ENCODE measurements at places on chromosomes 12 and 14. TPM values are rescaled to one million over a fixed set of nuclear protein-coding genes. Genes with fewer than 3 reads are reported as not detected.

The TSPAN9 gene
- total RNA-seq = 1.3 TPM

- DNase-seq = no peak
- H3K27me3 ChIP-seq = no peaks in the 10 kb centered on the region
- H3K36me3 ChIP-seq = no peaks in the 10 kb centered on the region
- no peak overlapping the region for H3K27ac ChIP-seq
Measured at GRCh38 chr12:38385486-38385885, 68.9 kb downstream of the ALG10B start.

DNA sequence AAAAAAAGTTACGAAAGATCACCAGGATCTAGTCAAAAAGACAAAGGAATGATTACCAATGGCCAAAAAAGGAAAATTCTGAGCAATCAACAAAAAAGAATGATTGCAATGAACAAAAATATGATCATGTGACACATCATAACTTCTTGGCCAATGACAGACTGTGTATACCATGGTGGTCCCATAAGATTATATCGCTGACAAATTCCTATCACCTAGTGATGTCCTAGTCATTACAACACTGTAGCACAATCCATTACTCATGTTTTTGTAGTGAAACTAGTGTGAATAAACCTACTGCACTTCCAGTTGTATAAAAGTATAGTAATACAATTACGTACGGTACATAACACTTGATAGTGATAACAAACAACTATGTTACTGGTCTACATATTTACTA lies 12.3 kb downstream of the SEL1L start:
- no peak overlapping the region for H3K27ac ChIP-seq
- DNase-seq = no peak
- H3K36me3 ChIP-seq = peaks cover 73% of the 10 kb centered on the region
- no peak overlapping the region for H3K4me3 ChIP-seq
- H3K4me1 ChIP-seq = peaks cover 13% of the 10 kb centered on the region

GRCh38 chr12:48988030-48988649 lies 10.0 kb downstream of the WNT1 start:
- no peak overlapping the region for H3K27ac ChIP-seq
- DNase-seq = peak; percentile 59
